ENCODE measurements at places on chromosomes 5 and 9.
A peak's percentile ranks its signal among the peaks of the same experiment; 100 is the strongest.

DNA sequence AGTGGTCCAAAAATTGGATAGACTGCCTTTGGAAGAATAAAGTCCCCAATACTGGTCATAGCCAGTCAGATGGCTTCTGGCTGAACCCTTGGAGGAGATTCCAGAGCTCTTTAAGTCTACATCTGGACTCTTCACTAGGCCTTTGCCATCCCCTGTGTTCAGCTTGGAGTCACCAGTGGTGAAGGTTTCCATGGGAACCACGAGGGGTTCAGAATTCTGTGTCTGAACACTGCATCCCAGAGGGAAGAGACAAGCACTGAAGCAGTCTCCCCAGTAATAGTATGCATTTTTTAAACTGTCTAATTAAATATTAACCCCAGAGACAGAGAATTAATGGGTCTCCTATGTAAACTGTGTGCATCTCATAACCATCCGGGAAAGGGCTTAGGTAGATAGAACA is 38.2 kb downstream of the POU4F3 start:
- DNase-seq: no peak

GRCh38 chr9:81530846-81531245 is 158.5 kb downstream of the TLE1 start:
- DNase-seq: no peak

GRCh38 chr5:39779831-39780230 is 355.1 kb upstream of the DAB2 start:
- no peak for DNase-seq

- DNase-seq: no peak
These were observed 923 bp upstream of the ZBTB5 start for GRCh38 chr9:37466037-37466709.

- DNase-seq: no peak
These were observed 296 bp downstream of the ZSWIM6 start for GRCh38 chr5:61332358-61332749.

DNA sequence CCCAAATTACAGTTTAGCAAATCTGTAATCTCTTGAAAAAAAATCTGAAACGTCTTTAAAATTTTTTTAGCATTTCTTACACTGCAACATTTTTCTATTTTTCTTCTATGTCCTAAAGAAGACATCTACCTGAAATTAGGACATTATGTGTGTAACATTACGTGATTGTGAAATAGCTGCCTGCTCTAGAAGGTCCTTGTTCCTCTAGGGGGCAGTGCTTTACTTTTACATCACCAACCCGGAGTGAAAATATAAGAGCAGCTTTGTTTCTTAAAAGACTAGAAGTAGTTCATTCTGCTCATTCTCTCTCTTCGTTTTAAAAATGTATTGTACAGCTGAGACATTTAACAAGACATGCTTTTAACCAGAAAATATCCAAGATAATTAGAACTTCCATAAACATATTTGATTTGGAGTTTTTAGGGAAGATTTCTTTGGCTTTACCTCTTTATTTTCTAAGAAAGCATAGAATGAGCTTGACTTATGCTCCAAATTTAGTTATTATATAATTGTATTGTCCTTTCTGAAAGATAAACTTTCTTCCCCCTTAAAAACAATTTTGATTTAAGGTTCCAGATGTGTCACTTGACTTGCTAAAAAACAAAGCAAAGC is 48.1 kb upstream of the RIOK2 start:
- no peak for DNase-seq

GRCh38 chr5:42949348-42950115 is 90.6 kb downstream of the ANXA2R start:
- peak; percentile 24 for DNase-seq

GRCh38 chr9:28389411-28389810 is 816.1 kb upstream of the C9orf72 start:
- DNase-seq: no peak

- no peak for DNase-seq
These were observed 697.5 kb downstream of the SEMA5A start for GRCh38 chr5:8848366-8848765.

GRCh38 chr5:152269533-152269932 is 135.5 kb downstream of the NMUR2 start:
- no peak for DNase-seq

- DNase-seq: no peak
These were observed 76.2 kb upstream of the ZFAND5 start for GRCh38 chr9:72440992-72441847.

- DNase-seq: no peak
These were observed 26.6 kb upstream of the CEP72 start for GRCh38 chr5:585556-585955.

DNA sequence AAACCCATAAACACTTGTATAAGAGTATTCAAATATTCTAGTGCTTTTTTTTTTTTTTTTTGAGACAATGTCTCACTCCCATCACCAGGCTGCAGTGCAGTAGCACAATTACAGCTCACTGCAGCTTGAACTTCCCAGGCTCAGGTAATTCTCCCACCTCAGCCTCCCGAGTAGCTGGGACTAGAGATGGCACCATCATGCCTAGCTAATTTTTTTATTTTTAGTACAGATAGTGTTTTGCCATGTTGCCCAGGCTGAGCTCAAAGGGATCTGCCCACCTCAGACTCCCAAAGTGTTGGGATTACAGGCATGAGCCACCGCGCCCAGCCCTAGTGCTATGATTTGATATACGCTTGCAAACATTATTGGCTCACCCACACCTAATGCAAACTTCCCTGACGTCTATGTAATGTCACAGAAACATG is 11.8 kb downstream of the IL6ST start:
- no peak for DNase-seq

GRCh38 chr5:111135946-111136345 is 43.8 kb downstream of the WDR36 start:
- no peak for DNase-seq

DNA sequence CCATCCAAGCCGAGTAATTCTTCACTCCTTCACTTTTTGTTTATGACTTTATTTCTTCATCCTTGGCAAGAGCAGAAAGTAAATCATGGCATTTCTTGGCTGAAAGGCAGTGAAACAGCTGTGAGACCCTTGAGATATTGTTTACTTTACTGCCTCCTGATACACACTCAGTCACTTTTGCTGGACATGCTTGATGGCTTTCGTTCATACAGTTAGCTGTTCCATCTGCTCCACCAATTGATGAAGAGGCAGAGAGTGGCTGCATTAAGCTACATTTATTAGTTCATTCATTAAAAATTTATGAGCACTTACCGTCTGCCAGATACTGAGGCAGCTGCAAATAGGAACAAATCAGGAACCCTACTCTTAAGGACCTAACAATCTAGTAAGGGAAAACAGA is 184.4 kb upstream of the OR13F1 start:
- no peak for DNase-seq
